ENCODE measurements at places on chromosomes 1 and 21.

DNA sequence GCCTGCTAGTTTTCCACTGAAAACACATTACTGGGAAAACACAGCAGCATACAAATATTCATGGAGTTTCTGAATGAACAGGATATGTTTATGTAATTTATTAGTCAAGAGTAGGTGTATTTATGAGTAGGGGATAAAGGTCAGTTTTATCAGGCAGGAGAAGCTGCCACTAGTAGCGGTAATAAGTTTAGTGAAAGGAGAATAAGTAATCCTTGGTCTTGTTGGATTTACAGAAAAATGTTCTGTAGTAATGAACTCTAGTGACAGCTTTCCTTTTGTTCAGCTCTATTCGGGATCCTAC lies 1.2 kb downstream of the MAST2 start:
- no peak for DNase-seq

DNA sequence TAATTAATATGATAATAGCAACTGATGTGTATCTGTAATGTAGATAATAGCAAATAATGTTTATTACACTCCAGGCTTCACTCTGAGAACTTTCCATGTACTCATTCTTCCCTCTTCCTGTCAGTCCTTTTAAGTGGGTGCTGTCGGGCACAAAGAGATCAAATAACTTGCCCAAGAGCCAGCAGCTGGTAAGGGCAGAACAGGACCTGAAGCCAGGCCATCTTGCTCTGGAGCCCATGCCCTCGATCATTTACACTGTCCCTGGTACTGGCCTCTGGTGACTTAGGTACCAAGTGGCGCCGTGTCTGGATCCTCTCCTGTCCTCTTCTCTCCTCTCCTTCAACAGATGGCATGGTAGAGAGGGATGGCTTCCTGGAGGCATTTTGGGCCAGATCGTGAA lies 97.2 kb downstream of the VPS13D start:
- no peak for DNase-seq

GRCh38 chr1:161989108-161989507 lies 34.6 kb downstream of the OLFML2B start:
- DNase-seq, result no peak

GRCh38 chr1:48853006-48853405 lies 76.3 kb upstream of the BEND5 start:
- DNase-seq, result peak; percentile 10

DNA sequence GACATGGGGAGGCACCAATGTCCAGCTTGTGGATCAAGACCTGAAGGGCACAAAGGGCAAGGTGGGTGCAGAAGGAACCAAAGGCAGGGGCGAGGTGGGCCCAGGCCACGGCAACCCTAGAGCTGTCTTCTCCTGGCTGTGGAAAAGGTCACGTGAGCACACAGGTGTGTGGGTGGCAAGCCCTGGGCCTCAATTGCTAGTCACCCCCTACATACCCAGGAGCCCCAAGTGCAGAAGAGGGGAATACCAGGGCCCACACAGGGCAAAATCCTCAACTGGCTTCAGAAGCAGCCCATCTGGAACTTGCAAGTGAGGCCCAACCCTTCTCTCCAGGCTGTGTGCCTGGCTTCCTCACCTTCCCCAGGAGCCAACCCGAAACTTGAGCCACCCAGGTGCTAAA lies 25.6 kb downstream of the ZBTB17 start:
- no peak for DNase-seq

DNA sequence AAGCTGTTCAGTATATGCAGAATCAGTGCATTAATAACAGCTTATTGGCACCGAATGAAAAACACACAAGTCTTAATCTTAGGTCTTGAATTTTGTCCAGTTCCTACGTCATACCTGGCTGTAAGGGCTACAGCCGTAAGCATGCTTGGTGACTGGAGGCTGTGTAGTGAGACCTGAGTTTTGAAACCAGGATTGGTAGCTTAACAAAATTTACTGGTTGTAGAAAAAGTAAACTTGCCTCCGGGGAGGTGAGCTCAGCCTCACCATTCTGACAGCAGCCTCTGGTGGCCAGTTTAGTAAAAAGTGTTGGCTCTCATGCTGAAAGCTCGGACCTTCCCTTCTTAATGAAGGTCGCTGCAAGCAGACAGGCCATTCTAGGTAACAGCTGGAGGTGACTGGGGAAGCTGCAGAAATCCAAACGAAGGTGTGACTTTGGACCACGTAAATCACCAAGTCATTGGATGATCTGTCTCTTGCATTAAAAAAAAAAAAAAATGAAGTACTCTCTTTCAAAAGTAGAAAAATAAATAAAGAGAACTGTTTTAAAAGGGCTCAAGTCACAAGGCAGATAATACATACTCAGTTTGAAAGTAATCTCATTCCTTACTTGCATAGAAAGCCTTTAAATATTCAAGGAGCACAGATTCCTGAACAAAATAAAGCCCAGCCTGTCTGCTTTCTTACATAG lies 48.9 kb downstream of the HLCS start:
- DNase-seq, result peak; percentile 43

- DNase-seq, result no peak
Measured at GRCh38 chr21:21230672-21231071, 232.5 kb downstream of the NCAM2 start.

- peak; percentile 85 for DNase-seq
Measured at GRCh38 chr1:30637183-30637980, 86.0 kb downstream of the MATN1 start.

GRCh38 chr1:56468518-56468917 lies 110.8 kb downstream of the PLPP3 start:
- no peak for DNase-seq

Measured in NCI-H69 (cell line).